ENCODE measurements at places on chromosomes 4 and X.
A peak's percentile ranks its signal among the peaks of the same experiment; 100 is the strongest.

GRCh38 chrX:100944601-100945000, 15.9 kb upstream of the XKRX start:
- no peak for DNase-seq

DNA sequence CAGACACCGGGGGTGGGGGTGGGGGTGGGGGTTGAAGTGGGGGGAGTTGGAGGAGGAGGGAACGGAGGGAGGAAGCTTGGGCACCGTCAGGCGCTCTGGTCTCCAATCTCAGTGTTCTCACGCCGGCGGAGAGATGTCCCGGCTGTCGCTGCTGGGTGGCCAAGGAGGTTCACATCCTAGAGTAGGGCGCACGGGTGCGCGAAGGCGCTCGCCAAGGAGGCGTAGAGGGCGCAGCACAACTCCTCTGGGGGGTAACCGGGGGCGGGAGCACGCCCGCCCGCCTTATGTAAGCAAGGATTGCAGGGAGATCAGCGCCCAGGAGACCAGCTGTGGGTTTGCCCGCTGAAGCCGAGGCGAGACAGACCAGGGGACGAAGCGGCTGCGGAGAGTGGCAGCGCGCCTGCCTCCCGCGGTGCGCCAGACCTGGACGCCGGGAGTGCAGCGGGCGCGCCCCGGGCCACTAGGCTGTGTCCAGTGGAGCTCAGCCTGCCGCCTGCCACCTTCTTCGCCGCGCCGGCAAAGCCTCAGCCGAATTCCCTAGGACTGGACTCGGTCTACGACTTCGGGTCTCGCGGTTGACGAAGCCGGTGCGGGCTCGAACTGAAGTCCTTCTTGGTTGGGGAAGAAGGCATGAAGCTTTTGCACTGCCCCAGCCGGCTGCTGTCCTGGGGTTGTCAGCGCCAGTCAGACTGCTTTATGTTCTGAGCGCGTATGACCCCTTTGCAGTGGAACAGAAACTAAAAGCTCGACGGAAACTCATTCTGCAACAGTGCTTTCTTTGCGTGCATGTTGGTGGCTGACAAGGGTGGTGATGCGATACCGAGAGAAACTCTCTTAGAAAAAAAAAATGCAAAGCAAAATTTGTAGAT, 707 bp upstream of the UNC5C start:
- no peak for DNase-seq

- DNase-seq, result no peak
Measured at GRCh38 chr4:70688795-70689231, 481 bp downstream of the UTP3 start.

- DNase-seq, result no peak
Measured at GRCh38 chrX:107272431-107272921, 66.1 kb downstream of the DNAAF6 start.

GRCh38 chrX:25004040-25004439, 11.7 kb downstream of the ARX start:
- DNase-seq, result no peak

GRCh38 chrX:155028877-155029291, 2.2 kb downstream of the FUNDC2 start:
- DNase-seq, result no peak

DNA sequence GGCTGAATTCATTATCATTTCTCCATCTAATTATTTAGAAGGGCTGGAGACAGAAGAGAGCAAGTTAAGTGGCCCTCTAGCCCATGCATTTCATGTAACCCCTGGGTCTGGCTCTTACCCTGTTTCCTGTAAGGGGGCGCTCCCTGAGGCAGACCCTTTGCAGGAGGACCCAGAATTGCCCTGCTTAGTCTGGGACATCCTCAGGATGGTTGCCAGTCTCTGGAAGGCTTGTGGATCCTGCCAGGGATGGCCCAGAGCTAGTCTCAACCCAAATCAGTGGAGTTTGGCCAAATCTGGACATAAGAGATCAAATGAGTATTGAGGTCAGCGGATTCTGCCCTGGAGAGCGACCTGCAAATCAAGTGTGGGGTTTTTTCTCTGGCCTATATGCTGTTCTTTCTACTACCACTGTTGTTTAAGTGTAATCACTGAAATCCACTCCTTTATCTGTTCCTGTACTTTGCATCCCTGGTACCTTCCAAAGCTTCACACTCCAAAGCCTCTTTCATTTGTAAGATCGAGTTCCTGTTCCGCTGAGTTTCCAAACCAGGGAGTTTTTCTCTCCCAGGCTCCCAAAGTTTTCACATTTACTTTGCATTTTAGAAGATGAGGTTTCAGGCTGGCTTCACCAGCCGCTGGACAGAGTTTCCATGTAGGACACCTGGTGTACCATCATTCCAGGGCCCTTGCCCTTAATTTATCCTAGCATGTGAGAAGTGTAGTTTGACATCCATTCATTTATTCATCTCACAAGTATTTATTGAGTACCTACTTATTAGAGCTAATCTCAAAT, 6.3 kb downstream of the KLF3 start:
- no peak for DNase-seq

- no peak for DNase-seq
Measured at GRCh38 chr4:8735236-8736089, 136.2 kb downstream of the HMX1 start.

- no peak for DNase-seq
Measured at GRCh38 chr4:173138624-173139023, 30.0 kb upstream of the GALNT7 start.

DNA sequence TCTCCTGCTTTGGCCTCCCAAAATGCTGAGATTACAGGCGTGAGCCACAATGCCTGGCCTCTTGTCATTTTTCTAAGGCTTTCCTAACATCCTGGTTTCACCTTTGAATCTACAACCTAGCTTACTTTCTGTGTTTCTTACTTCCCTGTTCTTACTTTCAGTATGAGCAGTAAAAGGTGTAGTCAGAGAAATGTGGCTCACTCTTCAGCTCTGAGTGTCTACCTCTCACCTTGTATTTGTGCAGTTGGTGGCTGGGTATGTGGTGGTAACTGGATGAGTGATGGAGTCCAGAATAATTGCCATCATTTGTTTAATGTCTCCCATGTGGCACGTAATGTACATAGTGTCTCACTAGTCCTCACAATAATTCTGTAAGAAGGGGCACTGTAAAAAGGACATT, 19.1 kb upstream of the CXCL11 start:
- no peak for DNase-seq

- peak; percentile 53 for DNase-seq
Measured at GRCh38 chrX:15143050-15143824, 126.6 kb downstream of the ASB9 start.

DNA sequence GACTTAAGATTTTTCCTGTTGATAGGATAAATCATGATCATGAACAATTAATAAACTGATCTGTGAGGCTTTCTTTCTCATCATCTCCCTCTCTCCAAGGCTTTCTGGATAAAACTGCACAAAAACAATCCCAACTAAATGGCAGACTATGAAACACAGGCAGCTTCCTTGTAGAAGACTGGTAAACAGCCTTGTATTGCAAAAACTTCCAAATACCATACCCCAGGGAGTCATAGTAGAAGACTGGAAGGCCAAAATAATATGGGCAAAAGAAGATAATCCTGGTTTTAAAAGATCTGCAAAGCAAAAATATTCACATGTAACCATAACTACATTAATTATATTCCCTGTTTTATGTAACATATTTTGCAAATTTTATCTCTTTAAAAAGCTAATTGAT, 113.0 kb downstream of the ANAPC10 start:
- DNase-seq, result no peak

GRCh38 chr4:14180983-14181601, 553.6 kb upstream of the BOD1L1 start:
- no peak for DNase-seq

DNA sequence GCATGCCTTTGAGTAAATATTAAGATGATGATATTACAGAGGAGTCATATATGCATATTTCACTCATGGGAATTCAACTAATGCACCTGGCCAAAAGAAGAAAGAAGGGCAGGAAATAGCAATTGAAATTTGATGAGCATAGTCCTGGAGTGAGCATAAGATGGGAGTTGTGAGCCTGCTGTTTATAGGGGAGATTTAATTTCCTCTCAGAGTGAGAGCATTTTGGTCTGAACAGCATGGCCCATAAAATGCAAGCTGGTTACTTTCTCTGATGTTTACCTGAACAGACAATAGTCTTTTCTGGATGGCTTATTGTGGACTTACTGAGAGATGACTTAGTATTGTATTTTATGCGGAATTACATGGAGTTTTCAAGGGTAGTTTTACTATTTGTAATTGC, 53.6 kb downstream of the FHIP1A start:
- no peak for DNase-seq

All from activated CD4-positive, CD25-positive, alpha-beta regulatory T cell treated with anti-CD3 and anti-CD28 coated beads, Interleukin-2, amount 50 U/mL, for 72 hours (primary cell).